ENCODE measurements at places on chromosomes 5 and 9.

DNA sequence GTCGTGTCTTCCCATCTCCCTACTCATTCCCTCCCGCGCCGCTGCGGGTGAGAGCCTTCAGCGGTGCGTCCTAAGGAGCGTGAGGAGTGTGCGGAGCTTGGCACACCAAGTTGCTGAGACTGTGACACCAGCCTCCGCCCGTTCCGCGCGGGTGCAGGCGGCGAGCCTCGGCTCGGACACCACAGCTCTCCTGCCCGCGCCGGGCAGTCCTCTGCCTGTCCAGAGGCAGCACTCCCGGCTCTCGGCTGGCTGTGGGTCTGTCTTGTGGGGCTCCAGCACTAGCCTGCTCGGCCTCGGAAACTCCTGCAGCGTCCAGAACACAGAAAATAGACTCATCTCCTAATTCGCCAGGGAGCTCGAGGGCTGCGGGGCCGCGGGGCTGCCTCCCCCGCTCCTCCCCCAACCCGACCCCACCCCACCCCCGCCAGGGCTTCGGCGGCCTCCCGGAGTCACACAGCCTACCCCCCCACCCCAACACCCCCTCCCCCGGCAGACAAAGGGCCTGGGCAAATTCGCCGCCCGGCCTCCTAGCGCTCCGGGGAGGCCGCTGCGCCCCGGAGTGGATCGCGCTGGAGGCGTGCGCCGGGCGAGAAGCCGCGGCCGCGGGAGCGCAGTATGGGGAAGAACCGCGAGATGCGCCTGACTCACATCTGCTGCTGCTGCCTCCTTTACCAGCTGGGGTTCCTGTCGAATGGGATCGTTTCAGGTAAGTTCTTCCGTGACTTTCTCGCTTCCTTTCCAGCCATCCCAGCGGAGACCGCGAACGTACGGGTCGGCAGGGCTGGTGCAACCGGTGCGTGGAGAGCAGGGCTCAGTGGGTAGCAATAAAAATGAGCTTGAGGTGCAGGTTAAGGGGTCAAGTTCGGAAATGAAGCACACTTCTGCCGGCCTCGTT lies at the start of gene ADAMTS19:
TSS of gene ADAMTS19 (plus strand) at position 522 of the 895 bp plus-strand sequence. CDS start at position 616, 94 bp downstream.
- peak; percentile 35 for DNase-seq

DNA sequence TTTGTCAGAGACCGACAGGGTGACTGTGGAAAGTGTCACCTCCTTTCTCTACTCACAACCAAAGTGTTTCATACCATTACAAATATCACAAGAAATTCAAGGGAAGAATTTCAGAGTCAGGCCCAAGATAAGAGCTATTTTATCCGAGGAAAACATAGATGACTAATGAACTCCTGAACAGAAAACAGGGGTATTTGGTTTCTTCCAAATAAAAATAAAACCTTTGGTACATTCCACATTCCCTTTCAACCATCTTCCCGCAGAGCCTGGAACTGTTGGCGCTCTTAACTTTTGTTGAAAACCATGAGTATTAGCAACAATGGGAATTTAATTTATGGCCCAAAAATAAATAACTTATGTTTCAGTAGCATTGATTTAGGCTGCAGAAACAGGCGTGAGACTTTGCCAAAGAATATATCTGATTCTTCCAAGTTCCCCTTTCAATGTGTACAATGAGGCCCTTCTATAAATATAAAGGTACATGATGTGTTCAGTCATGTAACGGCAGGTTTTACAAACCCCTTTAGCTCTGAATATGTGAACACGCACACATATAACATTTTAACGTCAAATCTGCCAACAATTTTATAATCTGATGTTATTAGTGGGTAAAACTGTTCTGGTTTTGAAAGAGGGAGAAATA lies 69.5 kb downstream of the RETREG1 start:
- DNase-seq = peak; percentile 15

DNA sequence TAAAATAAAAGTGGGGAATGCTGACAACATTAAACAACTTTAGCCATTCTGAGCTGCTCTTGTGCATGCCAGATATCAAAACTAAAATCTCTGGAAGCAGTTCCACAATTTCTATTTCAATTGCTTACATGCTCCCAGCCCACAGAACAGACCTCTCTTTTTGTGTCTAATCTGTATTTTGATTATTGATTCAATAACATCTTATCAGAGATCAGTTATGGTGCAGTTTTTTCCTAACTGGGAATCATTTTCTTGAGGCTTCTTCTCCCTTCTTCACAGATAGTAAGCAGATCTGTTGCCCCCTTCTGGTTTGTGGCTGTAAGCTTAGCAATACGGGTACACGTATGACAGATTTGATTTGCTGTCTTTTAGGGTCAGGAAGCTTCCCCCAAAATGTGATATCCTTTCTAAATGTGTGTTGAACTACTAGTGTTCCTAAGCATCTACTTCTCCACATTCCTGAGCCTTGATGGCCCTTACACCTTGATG lies 39.4 kb downstream of the MRPS27 start:
- DNase-seq = peak; percentile 40

- DNase-seq = no peak
Measured at GRCh38 chr9:71697882-71698281, 70.4 kb downstream of the CEMIP2 start.

DNA sequence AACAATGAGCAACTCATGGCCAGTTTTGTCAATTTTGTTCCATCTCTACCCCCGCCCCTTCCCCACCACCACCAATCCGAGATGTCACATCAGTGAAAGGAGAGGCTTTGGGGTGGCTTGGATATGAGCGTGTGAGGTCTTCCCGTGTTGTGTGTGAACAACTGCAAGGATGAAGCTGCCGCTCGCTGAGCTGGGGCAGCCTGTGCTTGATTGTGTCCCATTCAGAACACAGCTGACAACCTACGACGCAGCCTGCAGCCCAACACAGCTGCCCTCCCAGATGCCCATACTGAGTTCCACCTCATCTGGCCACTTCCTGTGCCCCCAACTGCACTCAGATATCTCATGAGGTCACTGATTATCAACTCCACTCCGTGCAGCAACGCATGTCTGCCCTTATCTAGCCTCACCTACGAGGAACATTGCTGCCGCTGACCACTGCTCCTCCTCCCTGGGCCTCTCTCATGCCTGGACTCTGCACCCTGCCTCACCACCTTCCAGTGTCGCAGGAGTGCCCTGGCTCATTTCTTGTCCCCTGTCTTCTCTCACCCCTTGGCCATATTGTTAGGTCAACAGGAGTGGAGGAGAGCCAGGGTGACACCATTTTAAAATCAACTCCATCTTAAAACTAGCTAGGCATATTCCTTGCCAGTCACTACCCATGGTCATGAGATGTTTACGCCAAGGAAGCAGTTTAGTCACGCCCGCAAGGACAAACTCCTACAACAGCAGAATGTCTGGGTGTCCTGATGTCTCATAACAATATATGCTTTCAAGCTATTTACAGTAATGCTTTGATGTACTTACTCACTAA lies 7.3 kb upstream of the IL4 start:
- DNase-seq = no peak

DNA sequence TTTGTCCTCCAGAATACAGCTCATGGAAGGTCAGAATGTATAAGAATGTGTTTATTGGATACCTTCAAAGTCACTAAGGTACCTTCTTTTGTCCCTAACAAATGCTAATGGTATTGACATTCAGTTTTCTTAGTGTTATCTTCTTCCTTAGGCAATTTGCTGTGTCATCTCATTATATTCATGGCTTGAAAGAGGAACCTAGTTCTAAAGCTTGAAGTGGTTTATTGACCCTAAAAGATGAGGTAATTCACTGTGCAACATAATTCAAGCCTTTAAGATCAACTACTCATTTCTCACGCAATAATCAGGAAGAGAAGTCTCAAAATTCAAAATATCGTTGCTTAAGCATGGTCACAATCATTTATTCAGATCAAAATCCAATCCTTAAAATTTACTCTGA lies 342.7 kb upstream of the RIOK2 start:
- DNase-seq = no peak

- DNase-seq = no peak
Measured at GRCh38 chr5:37110135-37110534, 139.0 kb downstream of the CPLANE1 start.

- peak; percentile 45 for DNase-seq
Measured at GRCh38 chr5:119355685-119356611, at the start of gene TNFAIP8. Gene TNFAIP8, plus strand, starts transcription at chr5:119356019. Its CDS starts 72 bp downstream, at chr5:119356091.

- no peak for DNase-seq
Measured at GRCh38 chr5:141351591-141351990, 1.7 kb downstream of the PCDHGB1 start.

GRCh38 chr5:33726422-33727165 lies 165.2 kb downstream of the ADAMTS12 start:
- DNase-seq = no peak

DNA sequence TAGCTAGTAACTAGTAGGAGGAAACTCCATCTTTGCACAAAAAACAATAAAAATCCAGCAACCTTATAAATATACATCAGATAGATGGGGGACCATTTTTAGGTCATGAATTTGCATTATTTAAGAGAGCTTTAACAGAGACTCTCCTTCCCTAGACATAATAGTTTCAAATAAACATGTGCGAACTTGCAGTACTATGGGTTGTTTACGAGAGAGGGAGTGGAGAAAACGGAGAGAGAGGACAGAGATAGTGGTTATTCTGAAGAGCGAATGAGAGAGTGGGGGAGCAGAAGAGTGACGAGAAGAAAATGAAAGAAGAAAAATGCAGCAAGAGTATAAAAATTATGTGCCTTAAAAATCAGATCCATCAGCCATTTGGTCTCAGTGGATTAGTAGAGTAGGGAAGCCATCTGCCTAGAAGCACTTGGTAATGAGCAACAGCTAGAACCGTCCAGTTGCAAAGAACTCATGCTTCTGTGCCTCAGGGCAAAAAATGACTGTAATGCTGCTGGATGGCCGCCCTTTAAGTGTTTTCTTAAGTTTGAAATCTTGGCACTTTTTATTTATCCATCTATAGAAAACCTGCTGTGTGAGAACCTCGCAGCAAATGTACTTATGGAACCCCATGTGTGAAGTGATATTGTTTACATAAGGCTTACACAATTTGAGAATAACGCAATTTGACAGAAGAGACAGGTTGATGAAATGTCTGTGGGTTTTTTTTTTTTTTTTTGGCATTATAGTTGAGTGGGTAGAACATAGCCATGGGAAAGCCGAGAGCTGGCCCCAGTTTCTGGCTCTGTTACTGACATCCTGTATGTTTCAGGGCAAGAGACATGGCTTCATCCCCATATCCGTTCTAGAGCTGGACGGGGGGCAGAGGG lies 95.6 kb upstream of the ZNF608 start:
- DNase-seq = peak; percentile 23

DNA sequence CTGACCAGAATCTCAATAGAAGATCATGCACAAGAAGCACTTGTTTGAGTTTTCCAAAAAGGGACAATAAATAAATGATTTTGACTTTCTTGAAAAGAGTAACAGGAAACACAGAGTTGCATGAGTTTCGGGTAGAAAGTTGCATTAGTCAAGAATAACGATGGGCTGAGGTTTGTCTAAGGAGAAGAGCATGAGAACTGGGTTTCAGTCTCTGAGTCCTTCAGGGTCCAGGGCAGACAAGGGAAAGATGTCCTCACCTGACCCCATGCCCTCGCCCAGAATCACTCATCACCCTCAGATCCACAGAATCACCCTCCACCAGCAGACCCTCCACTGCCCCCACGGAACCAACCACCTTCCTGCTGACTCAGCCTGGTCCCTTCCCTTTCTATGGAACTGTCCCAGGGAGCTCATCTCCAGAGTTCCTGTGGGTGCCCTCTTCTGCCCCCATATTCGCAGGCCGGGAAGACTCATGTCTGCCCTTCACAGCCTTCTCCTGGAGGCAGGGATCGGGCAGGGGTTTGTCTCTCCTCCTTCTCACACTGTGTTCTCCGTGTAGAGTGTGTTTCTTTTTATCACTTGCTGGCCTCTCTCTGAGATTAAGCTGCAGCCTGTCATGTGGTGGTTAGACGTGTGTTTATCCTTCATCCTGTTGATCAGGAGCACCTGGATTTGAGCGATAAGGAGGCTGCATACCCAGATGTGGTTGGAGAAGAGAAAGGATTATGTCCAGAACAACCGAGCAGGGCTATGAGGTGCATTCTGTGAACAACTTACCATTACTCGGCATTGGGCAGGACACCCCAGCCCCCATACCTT lies 442.6 kb downstream of the MAT2B start:
- DNase-seq = no peak

DNA sequence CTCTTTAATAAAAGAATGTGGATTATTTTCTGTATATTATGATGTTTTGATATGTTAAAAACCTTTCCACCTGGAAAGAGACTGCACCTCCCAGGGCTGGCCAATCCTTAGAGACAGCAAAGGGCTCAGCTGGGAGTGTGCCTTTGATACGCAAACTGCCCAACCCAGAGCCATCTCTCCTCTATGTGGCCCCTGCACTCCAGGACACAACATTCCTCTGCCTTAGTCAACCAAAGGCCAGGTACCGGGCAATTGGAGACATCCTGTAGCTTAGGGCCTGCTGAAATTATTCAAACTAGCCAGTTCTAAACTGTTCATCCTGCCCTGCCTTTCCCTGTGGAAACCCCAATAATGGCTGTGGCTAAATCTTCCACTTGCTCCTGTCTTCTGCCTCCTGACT lies 5.0 kb upstream of the HSPB3 start:
- DNase-seq = no peak

GRCh38 chr5:168339109-168339771 lies 47.8 kb downstream of the WWC1 start:
- peak; percentile 57 for DNase-seq

- DNase-seq = peak; percentile 39
Measured at GRCh38 chr5:77282337-77283027, 72.0 kb downstream of the PDE8B start.

GRCh38 chr9:94639061-94639998 lies at the start of gene FBP1:
Gene FBP1, minus strand, starts transcription at chr9:94639518. Its CDS starts 208 bp downstream, at chr9:94639310.
- peak; percentile 34 for DNase-seq

GRCh38 chr9:114884787-114885452 lies 45.5 kb downstream of the TNFSF8 start:
- DNase-seq = no peak

DNA sequence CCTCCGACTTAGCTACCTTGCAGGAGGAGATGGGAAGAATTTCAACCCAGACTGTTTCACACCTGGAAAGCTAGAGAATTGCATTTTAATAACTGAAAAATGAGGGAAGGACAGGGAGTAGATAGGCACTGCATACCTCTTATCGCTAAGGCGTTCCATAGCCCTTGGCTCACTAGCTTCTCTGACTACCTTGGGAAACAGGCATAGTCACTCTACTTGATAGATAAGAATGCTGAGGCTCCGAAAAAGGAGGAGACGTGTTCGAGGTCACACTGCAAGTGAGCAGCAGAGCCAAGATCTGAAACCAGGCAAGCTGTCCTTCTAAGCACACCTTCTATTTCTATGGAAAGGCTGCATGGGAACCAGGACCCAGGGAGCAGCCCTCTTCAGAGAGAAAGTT lies 168.9 kb downstream of the CRB2 start:
- no peak for DNase-seq

Data from T47D (cell line).